Cerebellar nuclear complex (tissue), 1 donor: ENCODE measurements at places on chromosomes 1 and 21.

DNA sequence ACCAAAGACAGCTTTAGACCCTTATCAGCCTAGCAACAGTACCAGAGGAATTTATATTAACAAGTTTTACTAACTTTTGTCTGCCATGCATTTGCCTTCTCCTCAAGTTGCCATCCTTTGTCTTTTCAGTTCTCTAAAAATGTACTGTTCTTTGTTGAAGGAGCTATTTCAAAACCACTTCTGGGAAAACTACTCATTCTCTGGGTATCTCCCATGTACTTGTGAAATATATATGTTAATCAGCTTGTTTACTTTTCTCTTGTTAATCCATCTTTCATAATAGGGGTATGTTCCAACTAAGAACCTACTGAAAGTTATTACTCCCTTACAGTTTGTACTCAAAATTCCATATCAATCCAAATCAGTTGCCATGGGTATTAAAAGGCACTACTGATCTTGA, 16.3 kb downstream of the DPYD start:
- no peak for DNase-seq

GRCh38 chr1:46585312-46585938, 18.6 kb downstream of the MKNK1 start:
- no peak for DNase-seq

GRCh38 chr1:160646180-160646579, 664 bp downstream of the SLAMF1 start:
- no peak for DNase-seq

DNA sequence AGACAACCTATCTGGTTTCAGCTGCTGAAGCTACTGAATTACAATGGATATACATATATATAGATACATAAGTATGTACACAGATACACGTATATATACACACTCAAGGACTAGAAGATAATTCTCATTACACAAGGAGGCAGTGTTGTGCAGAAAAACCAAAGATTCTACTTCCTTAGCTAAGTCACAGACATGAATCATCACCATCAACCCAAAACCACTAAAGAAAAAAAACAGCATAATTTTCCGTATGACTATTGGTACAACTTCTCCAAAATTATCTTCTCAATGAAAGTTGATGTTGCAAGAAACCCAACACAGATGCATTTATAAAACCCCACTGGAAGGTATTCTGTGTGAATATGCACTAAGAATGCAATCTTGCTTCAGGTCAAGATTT, 36.8 kb upstream of the RPF1 start:
- no peak for DNase-seq

GRCh38 chr1:6052543-6053205, 7.0 kb downstream of the KCNAB2 start:
- DNase-seq = no peak

- no peak for DNase-seq
These were observed 333.8 kb downstream of the PTPRU start for GRCh38 chr1:29569971-29570634.

GRCh38 chr1:228149406-228150119, at the start of gene GJC2:
TSS of gene GJC2 (plus strand) at chr1:228149930. CDS start at chr1:228157759, 7,829 bp downstream.
- no peak for DNase-seq

GRCh38 chr21:29896884-29897283, 42.9 kb downstream of the GRIK1 start:
- DNase-seq = no peak

GRCh38 chr1:153783233-153784190, 8.3 kb downstream of the SLC27A3 start:
- DNase-seq = no peak

GRCh38 chr1:219917851-219918466, 10.4 kb downstream of the SLC30A10 start:
- no peak for DNase-seq

GRCh38 chr1:116451702-116452101, 78.7 kb downstream of the ATP1A1 start:
- DNase-seq = no peak

- no peak for DNase-seq
These were observed 42.7 kb downstream of the ZSCAN20 start for GRCh38 chr1:33515112-33515511.

- peak; percentile 78 for DNase-seq
These were observed 18.7 kb downstream of the KIAA2013 start for GRCh38 chr1:11907275-11908094.

GRCh38 chr21:35633501-35633900, 426.8 kb downstream of the SETD4 start:
- no peak for DNase-seq

GRCh38 chr1:82215853-82216175, 415.1 kb downstream of the ADGRL2 start:
- DNase-seq = no peak

DNA sequence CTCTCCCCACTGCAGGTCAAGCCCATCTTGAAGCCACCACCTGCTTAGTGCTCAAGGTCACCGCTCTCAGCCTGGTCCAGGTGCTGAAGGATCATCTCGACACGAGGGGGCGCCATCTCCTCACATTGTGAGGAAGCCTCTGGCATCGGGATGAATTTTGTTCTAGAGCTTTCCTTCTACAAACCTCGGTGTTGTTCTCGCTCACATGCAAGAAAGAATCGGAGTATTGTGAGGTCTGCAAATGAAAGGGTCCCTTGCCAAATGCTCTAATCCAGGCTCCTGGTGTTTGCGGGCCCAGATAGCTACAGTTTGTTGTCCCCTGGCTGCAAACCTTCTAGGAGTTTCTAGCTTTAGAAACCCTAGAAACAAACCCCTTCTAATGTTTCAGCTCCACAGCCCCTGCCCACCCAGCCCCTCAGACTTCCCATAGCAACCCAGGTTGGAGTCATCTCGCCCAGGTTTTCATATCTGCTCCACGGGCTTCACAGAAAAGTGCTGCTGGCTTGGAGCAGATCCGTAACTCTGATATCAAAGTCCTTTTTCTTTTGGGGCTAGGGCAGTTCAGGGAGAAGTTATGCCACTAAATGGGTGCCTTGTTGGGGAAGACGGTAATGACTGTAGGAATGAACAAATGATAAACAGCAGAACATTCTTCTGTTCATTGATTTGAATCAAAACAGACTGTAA, 8.6 kb upstream of the ATP5PO start:
- peak; percentile 67 for DNase-seq

- no peak for DNase-seq
These were observed 17.0 kb downstream of the C1orf159 start for GRCh38 chr1:1098681-1099421.

DNA sequence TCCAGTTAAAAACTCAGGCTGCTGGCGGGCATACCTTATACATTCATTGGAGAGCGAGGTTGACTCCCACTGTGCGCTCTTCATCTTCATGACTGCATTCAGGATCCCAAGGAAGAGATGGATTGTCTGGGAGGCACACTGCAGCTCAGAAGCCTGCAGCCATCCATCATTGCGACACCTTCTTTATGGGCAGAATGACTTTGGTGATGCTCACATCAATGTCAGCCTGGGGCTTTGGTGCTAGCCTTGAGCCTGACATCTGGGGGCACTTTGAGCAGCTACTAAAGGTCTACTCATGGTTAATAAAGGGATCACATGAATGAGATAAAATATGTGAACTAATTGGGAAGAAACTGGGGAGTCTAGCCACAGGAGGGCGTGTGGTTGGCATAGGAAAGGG, 229.3 kb downstream of the PRDM2 start:
- no peak for DNase-seq

- DNase-seq = no peak
These were observed 41.5 kb upstream of the ATP1A1 start for GRCh38 chr1:116331523-116331922.

DNA sequence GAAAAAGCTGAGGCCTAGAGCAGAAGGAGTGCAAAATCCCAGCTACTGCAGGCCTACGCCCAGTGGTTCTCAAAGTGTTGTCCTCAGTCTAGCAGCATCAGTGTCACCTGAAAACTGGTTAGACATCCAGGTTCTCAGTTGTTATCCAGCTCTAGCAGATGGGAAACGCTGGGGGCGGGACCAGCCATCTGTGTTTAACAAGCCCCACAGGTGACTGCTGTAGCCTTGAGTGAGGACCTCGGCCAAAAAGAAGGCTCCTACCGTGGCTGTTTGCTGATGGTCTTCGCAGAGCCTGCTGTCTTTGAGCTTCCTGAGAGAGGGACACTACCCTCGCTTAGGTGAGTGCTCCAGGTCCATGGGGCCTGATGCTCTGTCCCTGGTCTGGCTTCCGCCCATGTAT, 69.7 kb downstream of the LRRN2 start:
- DNase-seq = peak; percentile 48
